ENCODE measurements at places on chromosomes 3 and 15. TPM values are rescaled to one million over a fixed set of nuclear protein-coding genes. Genes with fewer than 3 reads are reported as not detected.

The ZNF620 gene
- 5.1 TPM for total RNA-seq

The IL20RB gene
- 0.07 TPM for total RNA-seq

The MAPKBP1 gene
- total RNA-seq = 13.4 TPM

The ZNF662 gene
- total RNA-seq = 1.1 TPM

The FETUB gene
- not detected for total RNA-seq

The SLC22A14 gene
- total RNA-seq = not detected

The GNAT1 gene
- total RNA-seq = not detected

The EPB42 gene
- total RNA-seq = not detected

The HCLS1 gene
- total RNA-seq = 82.7 TPM

The RGMA gene
- not detected for total RNA-seq

The RBP2 gene
- not detected for total RNA-seq

The GOLGA6L25 gene
- total RNA-seq = not detected

The C15orf61 gene
- 4.5 TPM for total RNA-seq

The CYP1A2 gene
- not detected for total RNA-seq

The CCR9 gene
- total RNA-seq = not detected

The NOX5 gene
- not detected for total RNA-seq

The GOLGA6A gene
- total RNA-seq = not detected

The COPG1 gene
- 161 TPM for total RNA-seq

The COL7A1 gene
- total RNA-seq = 0.13 TPM

The WWTR1 gene
- total RNA-seq = 68.7 TPM

The CGNL1 gene
- 2.5 TPM for total RNA-seq

The ENTPD3 gene
- total RNA-seq = not detected

The CPLX3 gene
- total RNA-seq = not detected

The CISH gene
- total RNA-seq = 0.20 TPM

The SCAANT1 gene
- not detected for total RNA-seq

The GOLGA6L7 gene
- not detected for total RNA-seq

The P2RY14 gene
- total RNA-seq = not detected

The C3orf20 gene
- total RNA-seq = not detected

The PLIN1 gene
- not detected for total RNA-seq

The STARD5 gene
- total RNA-seq = 2.5 TPM

The THSD4 gene
- 43.2 TPM for total RNA-seq

The CA12 gene
- 0.33 TPM for total RNA-seq

The SYNM gene
- 13.5 TPM for total RNA-seq

The GOLGA8J gene
- total RNA-seq = not detected

The SLC26A6 gene
- total RNA-seq = 24.5 TPM

The PLOD2 gene
- total RNA-seq = 78.6 TPM
